Amniotic epithelial cell (primary cell): ENCODE measurements at places on chromosomes 13 and 19.

GRCh38 chr13:57137585-57137984, 3.1 kb upstream of the PRR20A start:
- DNase-seq = no peak

DNA sequence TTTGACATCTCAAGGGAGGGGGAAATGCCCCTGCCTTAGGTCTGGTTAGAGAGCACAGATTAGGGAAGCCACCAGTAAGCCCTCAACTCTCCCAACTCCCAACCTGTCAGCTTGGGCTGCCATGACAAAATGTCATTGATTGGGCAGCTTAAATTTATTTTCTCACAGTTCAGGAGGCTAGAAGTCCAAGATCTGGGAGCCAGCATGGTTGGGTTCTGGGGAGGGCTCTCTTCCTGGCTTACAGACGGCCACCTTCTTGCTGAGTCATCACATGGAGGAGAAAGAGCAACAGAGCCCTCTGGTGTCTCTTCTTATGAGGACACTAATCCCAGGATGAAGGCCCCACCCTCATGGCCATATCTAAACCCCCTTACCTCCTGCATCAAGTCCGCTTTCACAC, 24.2 kb downstream of the C19orf12 start:
- peak; percentile 34 for DNase-seq

GRCh38 chr13:86080340-86080995, 281.2 kb upstream of the SLITRK6 start:
- no peak for DNase-seq

- no peak for DNase-seq
Measured at GRCh38 chr13:40420160-40420740, 246.2 kb downstream of the FOXO1 start.

DNA sequence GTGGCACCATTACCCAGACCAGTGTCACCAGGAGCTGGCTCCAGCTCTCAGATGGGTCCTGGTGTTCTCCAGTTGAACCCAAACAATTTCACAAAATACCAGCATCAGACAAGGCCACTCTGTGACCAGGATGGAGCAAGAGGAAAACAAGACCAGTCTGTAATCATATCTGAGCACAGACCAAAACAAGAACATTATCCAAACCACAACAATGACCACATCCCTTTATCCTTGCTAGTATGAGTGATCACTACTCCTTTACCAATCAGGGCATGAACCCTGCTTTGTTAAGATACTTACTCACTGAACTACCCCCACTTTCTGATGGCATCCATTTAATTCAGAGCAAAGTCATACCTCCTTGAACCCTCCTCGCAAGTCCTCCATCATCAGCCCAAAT, 145.9 kb downstream of the NUFIP1 start:
- DNase-seq = peak; percentile 93
